Activated CD4-positive, alpha-beta T cell treated with anti-CD3 and anti-CD28 coated beads for 36 hours (primary cell): ENCODE measurements at places on chromosomes 3 and 15. TPM values are rescaled to one million over a fixed set of nuclear protein-coding genes. Genes with fewer than 3 reads are reported as not detected.

Gene ADGRG7
- total RNA-seq: not detected

Gene ZFAND6
- 37.2 TPM for total RNA-seq

Gene PIF1
- total RNA-seq: 36.3 TPM

Gene CCDC39
- total RNA-seq: not detected

Gene SIAH2
- 154 TPM for total RNA-seq

Gene RGMA
- total RNA-seq: 0.11 TPM

Gene COL6A5
- not detected for total RNA-seq

Gene ROBO2
- total RNA-seq: not detected

Gene GLDN
- not detected for total RNA-seq

Gene TOMM70
- total RNA-seq: 54.0 TPM

Gene OR5K2
- not detected for total RNA-seq

Gene CATSPER2
- 2.2 TPM for total RNA-seq

Gene CHRD
- total RNA-seq: not detected

Gene TNFAIP8L3
- total RNA-seq: not detected

Gene IL12A
- not detected for total RNA-seq

Gene SYNPR
- total RNA-seq: not detected

Gene HOMER2
- total RNA-seq: 4.6 TPM

Gene SPINK8
- total RNA-seq: not detected

Gene LTK
- 0.11 TPM for total RNA-seq

Gene SI
- not detected for total RNA-seq

Gene FAM174B
- total RNA-seq: 4.0 TPM

Gene KY
- total RNA-seq: not detected

Gene TRAIP
- 25.1 TPM for total RNA-seq

Gene PEX5L
- total RNA-seq: 0.35 TPM

Gene RARRES1
- total RNA-seq: not detected

Gene CORO2B
- total RNA-seq: 0.09 TPM

Gene ZDHHC23
- 4.5 TPM for total RNA-seq

Gene AGBL1
- 0.04 TPM for total RNA-seq

Gene CELF6
- total RNA-seq: 0.37 TPM

Gene INTS14
- total RNA-seq: 49.2 TPM

Gene TMEM45A
- 3.1 TPM for total RNA-seq
